ENCODE measurements at places on chromosomes 12 and 14. TPM values are rescaled to one million over a fixed set of nuclear protein-coding genes. Genes with fewer than 3 reads are reported as not detected.
A peak's percentile ranks its signal among the peaks of the same experiment; 100 is the strongest.

The FAM186B gene
- polyA plus RNA-seq: 0.21 TPM

- no peak overlapping the region for H3K27ac ChIP-seq
- peak; percentile 42 for DNase-seq
- no peaks in the 10 kb centered on the region for H3K4me1 ChIP-seq
- no peaks in the 10 kb centered on the region for H3K27me3 ChIP-seq
- peaks cover 8% of the 10 kb centered on the region for H3K36me3 ChIP-seq
- no peak overlapping the region for H3K4me3 ChIP-seq
These were observed 51.1 kb upstream of the CRACR2A start for GRCh38 chr12:3803865-3804472.

- peaks cover 27% of the 10 kb centered on the region for H3K4me1 ChIP-seq
- peak overlapping the region; percentile 97 for H3K4me3 ChIP-seq
- peak overlapping the region; percentile 94 for H3K27ac ChIP-seq
These were observed 437 bp downstream of the ERO1A start for GRCh38 chr14:52694761-52695480.

- H3K27ac ChIP-seq: no peak overlapping the region
- no peak overlapping the region for H3K4me3 ChIP-seq
- H3K27me3 ChIP-seq: peaks cover 27% of the 10 kb centered on the region
- H3K36me3 ChIP-seq: no peaks in the 10 kb centered on the region
These were observed 16.3 kb upstream of the BEGAIN start for GRCh38 chr14:100603341-100604120.

The SLC6A12 gene
- polyA plus RNA-seq: 1.3 TPM

The VAMP1 gene
- 6.6 TPM for polyA plus RNA-seq

DNA sequence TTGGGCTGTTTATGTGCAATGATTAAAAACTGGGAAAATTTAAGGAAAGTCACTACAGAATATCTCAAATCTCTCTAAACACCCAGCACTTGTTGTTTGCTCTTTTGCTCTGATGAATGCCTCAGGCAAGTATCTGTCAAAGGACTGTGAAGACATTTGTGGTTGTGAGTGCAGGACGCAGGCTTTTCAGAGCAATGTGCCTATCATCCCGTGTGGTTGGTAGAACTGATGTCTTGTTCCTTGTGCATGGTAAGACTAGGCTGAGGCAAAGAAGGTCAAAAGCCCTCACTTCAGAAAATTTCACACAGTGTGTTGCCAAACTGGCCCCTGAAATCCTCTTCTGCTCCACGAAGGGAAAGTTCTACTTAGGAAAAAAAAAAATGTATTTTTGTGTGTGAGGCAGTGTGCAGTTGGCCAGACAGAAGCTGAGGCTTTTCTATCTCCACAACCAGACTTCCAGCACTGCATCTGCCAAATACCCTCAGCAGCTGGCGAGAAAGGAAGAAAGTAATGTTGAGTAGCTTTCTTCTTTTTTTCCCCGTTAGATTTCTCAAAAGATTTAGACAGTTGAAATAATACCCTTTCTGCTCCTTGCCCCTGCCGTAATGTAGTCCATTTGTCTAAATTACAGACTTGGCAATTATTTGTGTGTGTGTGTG is 1103.1 kb downstream of the VRK1 start:
- H3K36me3 ChIP-seq: no peaks in the 10 kb centered on the region
- H3K4me3 ChIP-seq: no peak overlapping the region
- no peak for DNase-seq
- no peaks in the 10 kb centered on the region for H3K4me1 ChIP-seq
- no peak overlapping the region for H3K27ac ChIP-seq

DNA sequence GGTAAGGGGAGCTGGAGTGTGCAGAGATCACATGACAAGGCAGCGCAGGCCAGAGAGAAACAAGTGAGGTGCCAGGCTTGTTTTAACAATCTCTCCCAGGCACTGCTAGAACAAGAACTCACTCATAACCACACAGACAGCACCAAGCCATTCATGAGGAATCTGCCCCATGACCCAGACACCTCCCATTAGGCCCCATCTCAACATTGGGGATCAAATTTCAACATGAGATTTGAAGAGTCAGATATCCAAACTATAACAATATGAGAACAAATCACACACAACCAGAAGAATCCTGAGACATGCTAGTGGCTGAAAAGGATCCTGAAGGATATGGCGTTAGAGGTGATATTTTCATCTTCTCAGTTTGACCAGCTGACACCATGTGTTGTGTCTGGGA is 21.9 kb downstream of the OR6J1 start:
- peaks cover 4% of the 10 kb centered on the region for H3K36me3 ChIP-seq
- DNase-seq: no peak
- no peaks in the 10 kb centered on the region for H3K27me3 ChIP-seq
- H3K4me1 ChIP-seq: no peaks in the 10 kb centered on the region

The RIMKLB gene
- polyA plus RNA-seq: 7.7 TPM

The KRT82 gene
- not detected for polyA plus RNA-seq

The DIO3 gene
- not detected for polyA plus RNA-seq

The NGB gene
- not detected for polyA plus RNA-seq

The TMTC2 gene
- 0.13 TPM for polyA plus RNA-seq

GRCh38 chr12:109462868-109463692 is 14.0 kb downstream of the KCTD10 start:
- H3K36me3 ChIP-seq: peaks cover under 1% of the 10 kb centered on the region
- no peak overlapping the region for H3K27ac ChIP-seq
- H3K27me3 ChIP-seq: no peaks in the 10 kb centered on the region
- no peak overlapping the region for H3K4me3 ChIP-seq
- DNase-seq: no peak

DNA sequence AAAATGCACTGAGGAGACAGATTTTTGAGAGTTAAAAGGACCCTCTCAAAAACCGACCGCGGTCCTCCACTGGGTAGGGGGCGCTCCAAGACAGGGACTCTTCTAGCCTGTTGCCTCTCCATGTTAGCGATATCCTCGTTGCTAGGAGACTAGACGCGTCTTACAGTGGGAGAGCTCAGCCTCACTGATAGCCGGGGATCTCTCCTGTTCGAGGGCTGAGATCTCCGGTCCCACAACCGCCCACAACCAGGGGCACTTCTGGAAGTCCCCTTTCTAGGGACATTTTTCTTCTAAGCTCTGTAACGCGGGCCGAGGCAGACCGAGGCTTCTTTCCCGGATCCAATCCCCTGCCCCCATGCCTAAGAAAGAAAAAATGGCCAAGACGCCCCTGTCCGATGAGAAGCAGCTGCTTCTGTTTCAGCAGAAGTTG is 21.3 kb downstream of the FKBP11 start:
- H3K4me3 ChIP-seq: peak overlapping the region; percentile 88
- peak overlapping the region; percentile 84 for H3K27ac ChIP-seq
- H3K36me3 ChIP-seq: no peaks in the 10 kb centered on the region
- peaks cover 17% of the 10 kb centered on the region for H3K27me3 ChIP-seq

The KRT75 gene
- not detected for polyA plus RNA-seq

DNA sequence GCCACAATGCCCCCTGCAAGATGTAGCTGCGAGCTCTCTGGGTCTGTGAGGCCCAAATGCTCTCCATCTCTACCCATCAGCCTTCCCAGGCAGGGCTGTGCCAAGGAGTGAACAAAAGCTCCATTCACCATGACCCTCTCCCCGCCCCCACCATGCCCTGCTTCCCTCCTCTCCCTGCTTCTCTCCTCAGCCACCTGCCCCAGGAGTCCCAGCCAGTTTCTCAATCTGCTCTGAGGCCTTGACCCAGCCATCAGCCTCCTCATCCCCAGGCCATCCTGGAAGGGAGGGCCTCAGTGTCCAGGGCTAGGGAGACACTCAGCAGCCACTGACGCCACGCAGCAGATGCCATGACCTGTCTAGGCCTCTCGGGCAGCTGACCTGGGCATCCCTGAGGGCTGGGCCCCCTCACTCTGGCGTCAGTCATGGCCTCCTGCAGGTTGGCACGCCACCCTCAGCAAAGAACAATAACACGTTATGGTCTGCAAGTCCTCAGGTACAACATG is 8.5 kb upstream of the KRT5 start:
- H3K27me3 ChIP-seq: peaks cover 16% of the 10 kb centered on the region
- no peak overlapping the region for H3K27ac ChIP-seq
- no peak overlapping the region for H3K4me3 ChIP-seq
- H3K4me1 ChIP-seq: no peaks in the 10 kb centered on the region
- no peaks in the 10 kb centered on the region for H3K36me3 ChIP-seq

DNA sequence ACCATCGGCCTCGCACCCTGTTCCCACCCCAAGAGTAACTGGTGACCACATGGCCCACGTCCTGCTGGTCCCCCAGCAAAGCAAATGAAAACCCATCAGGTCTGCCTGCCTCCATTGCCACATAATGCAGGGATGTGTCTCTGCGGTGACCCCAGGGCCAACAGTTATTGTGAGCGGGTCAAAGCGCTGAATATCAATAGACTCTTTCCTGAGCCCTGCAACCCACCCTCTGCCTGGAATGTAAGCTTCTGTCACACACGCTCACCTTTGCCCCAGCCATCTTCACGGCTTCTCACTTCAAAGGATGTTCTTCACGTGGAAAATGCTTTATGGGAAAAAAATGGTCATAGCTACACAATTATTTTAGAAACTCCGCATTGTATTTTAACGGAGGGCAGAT is 63.9 kb downstream of the FZD10 start:
- no peaks in the 10 kb centered on the region for H3K36me3 ChIP-seq
- H3K27me3 ChIP-seq: peaks cover 4% of the 10 kb centered on the region
- no peaks in the 10 kb centered on the region for H3K4me1 ChIP-seq
- H3K4me3 ChIP-seq: no peak overlapping the region

GRCh38 chr14:63182968-63183367 is 21.3 kb upstream of the RHOJ start:
- DNase-seq: no peak
- no peaks in the 10 kb centered on the region for H3K27me3 ChIP-seq
- no peaks in the 10 kb centered on the region for H3K36me3 ChIP-seq
- H3K4me3 ChIP-seq: no peak overlapping the region

The ANAPC7 gene
- 40.7 TPM for polyA plus RNA-seq

- H3K27ac ChIP-seq: no peak overlapping the region
- no peaks in the 10 kb centered on the region for H3K4me1 ChIP-seq
- no peaks in the 10 kb centered on the region for H3K27me3 ChIP-seq
- DNase-seq: no peak
- no peak overlapping the region for H3K4me3 ChIP-seq
These were observed 7.7 kb downstream of the ANKRD33 start for GRCh38 chr12:51895378-51896135.

- no peak within 1 kb of the TSS for H3K27ac ChIP-seq
- peak within 1 kb of the TSS; percentile 30 for H3K4me3 ChIP-seq
- DNase-seq: no peak
- H3K27me3 ChIP-seq: peaks cover 25% of the 10 kb centered on the region
- peaks cover 10% of the 10 kb centered on the region for H3K36me3 ChIP-seq
These were observed at the start of gene PPFIA2 for GRCh38 chr12:81759190-81760051. TSS of gene PPFIA2 (minus strand) at chr12:81759350.

DNA sequence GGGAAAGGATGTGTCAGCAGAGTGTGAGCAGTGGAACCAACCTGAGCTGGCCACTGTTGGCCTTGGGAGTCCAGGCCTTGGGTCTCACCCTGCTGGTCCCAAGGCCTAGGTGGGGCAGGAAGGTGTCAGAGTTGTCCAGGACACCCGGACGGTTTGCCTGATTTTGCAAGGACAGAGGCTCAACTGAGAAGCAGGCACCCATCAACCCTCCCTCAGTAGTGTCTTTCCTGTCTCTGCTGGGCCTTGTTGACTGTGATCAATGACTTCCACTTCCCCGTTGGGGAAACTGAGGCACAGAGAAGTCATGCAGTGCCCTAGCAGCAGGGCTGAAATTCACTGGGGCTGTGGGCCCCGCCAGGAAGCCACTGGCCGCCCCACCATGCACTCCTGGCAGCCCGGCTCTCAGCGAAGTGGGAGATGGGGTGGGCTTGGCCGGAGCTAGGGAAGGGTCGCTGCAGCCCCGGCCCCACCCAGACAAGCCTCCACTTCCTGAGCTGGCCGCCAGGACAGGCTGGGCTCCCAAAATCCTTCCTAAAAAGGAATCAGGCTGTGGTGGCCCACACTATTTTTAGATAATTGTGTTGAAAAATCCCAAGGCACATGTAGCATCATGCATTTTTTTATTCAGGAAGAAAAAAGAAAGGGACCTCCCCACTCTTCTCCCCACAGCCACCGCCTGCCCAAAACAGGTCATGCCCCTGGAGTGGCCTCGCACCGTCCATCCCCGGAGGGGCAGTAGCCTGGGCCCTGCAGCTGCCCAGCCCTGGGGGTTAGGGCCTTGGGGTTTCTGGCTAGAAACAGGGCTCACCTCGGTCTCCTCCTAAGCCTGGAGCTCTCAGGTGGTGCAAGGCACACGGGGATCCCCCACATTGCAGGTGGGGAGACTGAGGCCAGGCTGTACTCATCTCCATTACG is 127.4 kb downstream of the CALM1 start:
- H3K4me1 ChIP-seq: no peaks in the 10 kb centered on the region
- H3K27ac ChIP-seq: no peak overlapping the region
- no peak overlapping the region for H3K4me3 ChIP-seq
- H3K36me3 ChIP-seq: peaks cover 16% of the 10 kb centered on the region

The TBC1D30 gene
- not detected for polyA plus RNA-seq

- DNase-seq: no peak
- H3K4me1 ChIP-seq: no peaks in the 10 kb centered on the region
- H3K27me3 ChIP-seq: no peaks in the 10 kb centered on the region
- H3K4me3 ChIP-seq: no peak overlapping the region
- H3K36me3 ChIP-seq: no peaks in the 10 kb centered on the region
- H3K27ac ChIP-seq: no peak overlapping the region
These were observed 27.6 kb downstream of the LRFN5 start for GRCh38 chr14:41634286-41634685.

GRCh38 chr12:89707703-89708564 is 704 bp downstream of the ATP2B1 start:
- H3K4me3 ChIP-seq: peak overlapping the region; percentile 98
- no peak for DNase-seq
- no peaks in the 10 kb centered on the region for H3K27me3 ChIP-seq
- peaks cover 58% of the 10 kb centered on the region for H3K4me1 ChIP-seq

- no peak overlapping the region for H3K27ac ChIP-seq
- DNase-seq: no peak
- no peak overlapping the region for H3K4me3 ChIP-seq
- H3K4me1 ChIP-seq: no peaks in the 10 kb centered on the region
- peaks cover 34% of the 10 kb centered on the region for H3K36me3 ChIP-seq
These were observed 55.8 kb downstream of the MAP3K9 start for GRCh38 chr14:70753518-70753953.

- no peak overlapping the region for H3K4me3 ChIP-seq
- H3K27me3 ChIP-seq: peaks cover 63% of the 10 kb centered on the region
These were observed 400.2 kb upstream of the OR4E1 start for GRCh38 chr14:22073801-22074200.

DNA sequence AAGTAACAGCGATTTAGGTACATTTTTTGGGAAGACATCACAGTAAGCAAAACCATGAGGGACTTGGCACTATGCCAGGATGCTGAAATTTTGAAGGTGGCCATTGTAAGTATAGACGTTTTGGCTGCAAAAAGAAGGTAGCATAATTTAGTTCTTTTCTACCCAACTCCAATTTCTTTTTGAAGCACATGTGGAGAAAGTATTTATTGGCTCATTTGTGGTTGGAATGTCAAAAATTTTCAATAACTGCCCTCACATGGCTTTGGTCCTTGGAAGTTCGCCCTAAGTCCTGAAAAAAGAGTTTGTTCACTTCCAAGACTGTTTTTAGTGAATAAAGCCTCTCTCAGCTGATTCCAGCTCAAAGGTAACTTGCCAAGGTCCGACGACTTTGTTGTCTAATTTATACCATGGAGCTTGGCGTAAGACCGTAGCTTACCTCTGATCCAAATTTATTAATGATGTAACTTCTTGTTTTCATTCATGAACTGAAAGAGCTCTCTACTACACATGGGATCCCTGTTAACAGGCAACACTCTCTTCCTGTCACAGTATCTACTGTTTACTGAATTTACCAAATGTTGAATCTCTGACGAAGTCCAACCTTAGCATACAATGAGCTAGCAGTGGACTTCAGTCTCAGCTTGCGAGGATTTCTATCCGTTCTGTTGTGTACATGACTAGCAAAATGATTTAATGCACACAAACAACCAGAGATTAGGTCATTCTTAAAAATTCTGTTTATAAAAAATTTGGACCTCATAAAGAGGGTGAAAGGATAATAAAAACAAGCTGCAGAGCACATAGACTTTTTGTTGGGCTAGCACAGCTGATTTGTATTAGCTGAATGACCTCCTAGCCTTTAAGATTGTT is 49.0 kb downstream of the MSRB3 start:
- no peaks in the 10 kb centered on the region for H3K4me1 ChIP-seq
- H3K27me3 ChIP-seq: no peaks in the 10 kb centered on the region
- DNase-seq: no peak
- no peaks in the 10 kb centered on the region for H3K36me3 ChIP-seq

Data from naive B cell (primary cell).